ENCODE measurements at places on chromosomes 4 and X. TPM values are rescaled to one million over a fixed set of nuclear protein-coding genes. Genes with fewer than 3 reads are reported as not detected.

OFD1 gene
- total RNA-seq, result 15.5 TPM

CPXCR1 gene
- total RNA-seq, result not detected

APLN gene
- 0.17 TPM for total RNA-seq

PDGFC gene
- 67.3 TPM for total RNA-seq

RADX gene
- 1.7 TPM for total RNA-seq

BST1 gene
- 15.7 TPM for total RNA-seq

MAGEA11 gene
- not detected for total RNA-seq

NPY2R gene
- total RNA-seq, result not detected

TMEM150C gene
- 1.2 TPM for total RNA-seq

COX7B2 gene
- total RNA-seq, result not detected

FRAS1 gene
- 1.8 TPM for total RNA-seq
